ENCODE measurements at places on chromosomes 2 and 18. TPM values are rescaled to one million over a fixed set of nuclear protein-coding genes. Genes with fewer than 3 reads are reported as not detected.

DNA sequence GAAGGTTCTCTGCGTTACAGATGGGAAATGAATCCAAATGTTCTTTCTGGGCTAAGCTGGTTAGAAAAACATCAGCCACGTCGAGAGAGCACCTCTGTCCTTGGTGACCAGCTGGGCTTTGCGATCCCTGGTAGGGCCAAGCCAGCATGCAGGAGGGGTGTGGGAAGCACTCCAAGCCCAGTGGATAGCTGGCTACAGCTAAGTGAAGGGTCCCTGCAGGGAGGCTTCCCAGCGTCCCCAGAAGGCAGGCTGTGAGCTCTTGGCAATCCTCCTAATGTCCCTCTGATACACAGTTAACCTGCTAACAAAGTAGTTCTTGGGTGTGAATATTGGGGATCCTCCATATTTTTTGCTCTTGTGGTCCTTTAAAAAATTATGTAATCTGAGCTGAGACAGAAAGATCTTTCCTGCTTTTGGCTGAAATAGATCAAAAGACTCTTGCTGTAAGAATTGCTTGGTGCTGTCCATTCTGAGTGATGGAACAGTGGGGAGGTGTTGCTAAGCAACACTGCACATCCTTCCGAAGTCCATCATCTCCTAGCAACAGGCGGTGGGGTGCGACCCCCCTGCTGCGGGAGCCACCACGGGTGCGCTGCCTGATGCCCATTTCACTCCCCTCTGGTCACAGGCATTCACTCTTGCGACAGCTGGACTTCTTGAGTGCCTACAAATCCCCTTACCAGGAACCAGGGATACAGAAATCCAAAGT is 88.5 kb upstream of the UXS1 start:
- DNase-seq = no peak

DNA sequence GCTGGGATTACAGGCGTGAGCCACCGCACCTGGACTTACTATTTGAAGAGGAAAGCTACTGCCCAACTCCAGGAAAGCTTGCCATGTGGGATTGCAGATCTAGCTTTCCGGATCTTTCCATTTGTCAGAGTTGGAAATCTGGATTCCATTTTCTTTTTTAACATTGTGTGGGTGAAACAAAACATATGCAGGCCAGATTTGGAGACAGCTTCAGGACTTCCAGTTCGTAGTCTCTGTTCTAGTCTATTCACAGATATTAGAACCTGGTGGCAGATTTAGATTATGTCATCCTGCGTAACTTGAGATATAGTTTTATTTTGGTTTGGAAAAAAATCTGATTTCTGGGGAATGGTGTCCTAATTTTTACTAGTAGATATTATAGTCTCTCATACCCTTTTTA is 70.5 kb downstream of the ZNF236 start:
- no peak for DNase-seq

- no peak for DNase-seq
These were observed 227.1 kb upstream of the ID2 start for GRCh38 chr2:8454797-8455196.

DNA sequence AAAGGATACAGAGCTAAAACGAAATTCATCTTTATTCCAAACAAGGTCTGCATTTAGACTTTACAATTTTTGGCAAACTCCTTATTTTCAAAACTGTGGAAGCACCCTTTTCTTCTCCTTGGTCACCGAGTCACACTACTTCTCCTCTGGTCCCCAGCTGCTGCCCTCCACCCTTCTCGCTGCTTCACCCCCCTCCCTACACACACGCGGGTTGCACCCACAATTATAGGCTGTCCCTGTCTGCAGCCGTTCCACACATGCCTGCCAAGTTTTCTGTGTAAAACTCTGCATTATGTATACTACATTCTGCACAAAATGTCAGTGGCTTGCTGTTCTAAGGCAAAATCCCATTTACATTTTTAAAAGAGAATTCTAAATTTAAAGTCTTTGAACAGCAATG is 63.5 kb downstream of the PTPN2 start:
- DNase-seq = no peak

GRCh38 chr18:39751921-39752320 is 2186.3 kb upstream of the CELF4 start:
- DNase-seq = no peak

- no peak for DNase-seq
These were observed 97.9 kb upstream of the SOX11 start for GRCh38 chr2:5594249-5594695.

GRCh38 chr18:13222856-13223281 is 4.3 kb downstream of the LDLRAD4 start:
- DNase-seq = no peak

DNA sequence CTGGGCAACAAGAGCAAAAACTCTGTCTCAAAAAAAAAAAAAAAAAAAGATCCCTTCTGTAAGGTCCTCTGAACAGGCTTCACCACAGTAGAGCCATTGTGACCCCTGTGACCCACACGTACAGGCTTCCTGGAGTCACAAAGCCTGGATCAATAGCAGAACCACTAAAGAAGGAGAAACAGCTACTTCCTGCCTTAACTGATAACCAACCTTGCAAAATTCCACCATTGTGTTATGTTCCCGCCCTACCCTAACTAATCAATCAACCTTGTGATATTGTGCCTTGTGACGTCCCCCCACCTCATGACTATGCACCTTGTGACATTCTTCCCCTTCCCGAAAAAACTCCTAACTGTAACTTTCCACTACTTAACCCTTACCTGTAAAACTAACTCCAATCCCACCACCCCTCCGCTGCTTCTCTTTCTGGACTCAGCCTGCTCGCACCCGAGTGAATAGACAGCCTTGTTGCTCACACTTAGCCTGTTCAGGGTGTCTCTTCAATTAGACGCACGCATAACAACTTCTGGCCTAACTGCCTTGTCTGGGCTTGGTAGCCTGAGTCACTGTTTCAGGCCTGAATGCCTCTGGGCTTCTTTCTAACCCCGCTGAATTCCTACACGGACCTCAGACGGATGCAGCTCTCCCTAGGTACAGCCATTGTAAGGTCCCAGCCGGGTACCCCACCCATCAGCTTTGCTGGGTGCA is 13.9 kb downstream of the SCYGR8 start:
- DNase-seq = no peak

DNA sequence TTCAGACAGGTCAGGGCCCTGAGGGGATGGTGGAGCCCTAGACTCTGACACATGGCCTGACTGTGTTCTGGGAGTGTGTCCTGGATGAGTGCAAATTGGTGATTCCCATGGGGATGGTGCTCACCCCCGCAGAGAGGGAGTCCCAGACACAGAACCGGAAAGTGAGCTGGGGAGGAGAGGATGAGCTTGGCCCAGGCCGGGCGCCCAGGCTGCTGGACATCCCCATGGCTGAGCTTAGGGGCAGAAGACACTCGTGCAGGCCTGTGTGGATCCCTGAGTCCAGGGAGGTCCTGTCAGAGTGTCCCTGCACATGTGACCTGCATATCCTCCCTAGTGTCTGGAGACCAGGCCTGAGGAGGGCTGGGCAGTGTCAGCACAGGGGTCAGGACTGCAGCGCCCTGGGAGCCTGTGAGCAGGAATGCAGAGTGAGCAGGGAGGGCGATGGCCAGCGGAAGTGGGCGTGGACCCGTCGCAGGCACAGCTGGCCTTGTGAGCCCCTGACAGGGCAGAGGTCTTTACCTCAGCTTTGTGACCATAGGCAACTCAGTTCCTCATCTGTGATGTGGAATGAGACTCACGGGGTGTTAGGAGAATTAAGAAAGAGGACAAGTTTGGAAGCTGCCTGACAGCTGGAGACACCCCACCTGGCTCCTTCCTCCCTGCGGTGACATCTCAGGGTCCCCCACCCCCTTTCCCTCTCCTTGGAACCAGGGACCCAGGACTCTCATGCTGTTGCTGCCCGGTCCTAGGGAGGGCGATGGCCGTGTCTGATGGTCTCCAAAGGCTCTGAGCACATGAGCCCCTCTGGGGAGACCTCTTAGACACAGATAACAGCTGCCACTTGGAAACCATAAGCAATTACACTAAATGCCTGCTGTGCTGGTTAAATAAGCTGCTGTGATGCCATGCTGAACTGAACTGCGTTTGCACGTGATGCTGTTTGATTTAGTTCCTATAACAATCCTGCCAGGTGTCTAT is 62.6 kb upstream of the HS6ST1 start:
- no peak for DNase-seq

GRCh38 chr2:174112073-174112472 is 136.3 kb downstream of the OLA1 start:
- DNase-seq = no peak

- no peak for DNase-seq
These were observed 29.3 kb downstream of the OTOF start for GRCh38 chr2:26448651-26449050.

DNA sequence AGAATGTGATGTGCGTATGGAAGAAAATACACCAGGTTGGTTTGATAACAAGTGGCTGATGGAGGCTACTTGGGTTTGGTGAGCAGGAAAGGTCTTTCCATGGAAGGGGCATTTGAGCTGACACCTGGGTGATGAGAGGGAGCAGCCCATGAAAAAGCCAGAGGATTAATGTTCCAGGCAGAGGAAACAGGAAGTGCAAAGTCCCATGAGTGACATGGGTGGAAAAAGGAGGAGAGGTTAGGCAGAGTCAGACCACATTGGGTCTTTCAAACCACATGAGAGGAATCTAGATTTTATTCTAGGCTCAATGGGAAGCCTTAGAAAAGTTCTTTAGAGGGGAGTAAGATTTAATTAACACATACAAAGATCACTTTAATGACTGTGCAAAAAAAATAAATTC is 195.7 kb downstream of the LRATD1 start:
- DNase-seq = no peak

- peak; percentile 8 for DNase-seq
These were observed 12.0 kb upstream of the C2orf66 start for GRCh38 chr2:196821195-196821594.

DNA sequence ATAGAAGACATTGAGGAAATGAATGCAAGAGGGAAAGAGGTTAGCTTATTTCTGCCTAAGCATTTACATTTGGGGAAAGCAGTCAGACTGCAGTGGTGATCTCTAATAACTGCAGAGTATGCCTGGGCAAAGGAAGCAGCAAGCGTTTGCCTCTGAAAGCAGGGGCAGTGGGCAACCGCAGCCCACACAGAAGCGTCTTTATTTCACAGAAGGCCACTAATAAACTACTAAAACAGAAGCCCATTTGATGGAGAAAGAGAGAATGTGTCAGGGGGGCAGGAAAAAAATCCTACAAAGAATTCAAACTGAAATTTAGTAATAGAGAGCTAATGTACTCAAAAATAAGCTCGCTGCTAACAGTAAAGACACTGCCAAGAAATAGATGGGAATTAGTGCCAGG is 53.1 kb downstream of the LRRTM4 start:
- no peak for DNase-seq

- no peak for DNase-seq
These were observed 349.8 kb downstream of the RBM43 start for GRCh38 chr2:150911766-150912280.

- no peak for DNase-seq
These were observed 19.3 kb upstream of the OSR1 start for GRCh38 chr2:19377717-19378116.

- no peak for DNase-seq
These were observed 20.5 kb downstream of the IL18R1 start for GRCh38 chr2:102376052-102376591.

- DNase-seq = no peak
These were observed 1565.1 kb downstream of the LRP1B start for GRCh38 chr2:140565756-140566155.

DNA sequence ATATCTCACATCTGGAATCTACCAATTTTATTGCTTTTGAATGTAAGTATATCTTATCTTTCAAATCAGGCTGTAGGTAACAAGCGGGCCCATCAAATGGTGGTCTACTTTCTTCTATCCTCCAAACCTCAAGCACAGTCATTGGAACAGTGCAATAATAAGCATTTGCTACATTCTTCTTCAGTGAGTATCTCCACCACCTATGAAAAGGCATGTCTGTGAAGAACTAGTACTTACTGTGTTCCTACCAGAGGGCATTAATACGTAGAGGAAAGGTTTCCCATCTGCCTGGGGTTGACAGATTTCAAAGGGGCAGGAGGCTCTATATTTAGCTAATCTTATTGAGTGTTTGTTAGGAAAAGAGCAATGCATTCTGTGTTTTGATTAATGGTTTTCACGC is 411.1 kb downstream of the NCKAP5 start:
- no peak for DNase-seq

GRCh38 chr18:71028285-71028762 is 739.5 kb downstream of the SOCS6 start:
- DNase-seq = no peak

DNA sequence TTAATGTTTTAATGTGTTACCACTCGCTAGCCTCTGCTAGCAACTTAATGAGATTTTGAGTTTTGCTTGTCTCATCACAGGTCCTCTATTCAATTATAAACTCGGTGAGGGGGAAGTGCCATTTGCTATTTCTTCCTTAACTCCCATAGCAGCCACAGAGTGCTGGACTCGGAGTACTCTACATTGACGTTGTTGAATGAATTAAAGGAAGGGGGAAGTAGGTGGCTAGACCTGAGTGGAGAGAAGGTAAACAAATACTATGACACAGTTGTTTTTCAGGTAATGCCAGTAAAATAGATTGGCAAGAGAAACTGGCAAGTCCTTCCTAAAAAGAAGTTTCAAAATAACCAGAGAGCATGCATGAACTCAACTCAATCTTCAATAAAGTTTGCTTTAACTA is 339.3 kb downstream of the HRH4 start:
- DNase-seq = no peak

- DNase-seq = peak; percentile 94
These were observed 48.8 kb downstream of the MCFD2 start for GRCh38 chr2:46866770-46867246.

DNA sequence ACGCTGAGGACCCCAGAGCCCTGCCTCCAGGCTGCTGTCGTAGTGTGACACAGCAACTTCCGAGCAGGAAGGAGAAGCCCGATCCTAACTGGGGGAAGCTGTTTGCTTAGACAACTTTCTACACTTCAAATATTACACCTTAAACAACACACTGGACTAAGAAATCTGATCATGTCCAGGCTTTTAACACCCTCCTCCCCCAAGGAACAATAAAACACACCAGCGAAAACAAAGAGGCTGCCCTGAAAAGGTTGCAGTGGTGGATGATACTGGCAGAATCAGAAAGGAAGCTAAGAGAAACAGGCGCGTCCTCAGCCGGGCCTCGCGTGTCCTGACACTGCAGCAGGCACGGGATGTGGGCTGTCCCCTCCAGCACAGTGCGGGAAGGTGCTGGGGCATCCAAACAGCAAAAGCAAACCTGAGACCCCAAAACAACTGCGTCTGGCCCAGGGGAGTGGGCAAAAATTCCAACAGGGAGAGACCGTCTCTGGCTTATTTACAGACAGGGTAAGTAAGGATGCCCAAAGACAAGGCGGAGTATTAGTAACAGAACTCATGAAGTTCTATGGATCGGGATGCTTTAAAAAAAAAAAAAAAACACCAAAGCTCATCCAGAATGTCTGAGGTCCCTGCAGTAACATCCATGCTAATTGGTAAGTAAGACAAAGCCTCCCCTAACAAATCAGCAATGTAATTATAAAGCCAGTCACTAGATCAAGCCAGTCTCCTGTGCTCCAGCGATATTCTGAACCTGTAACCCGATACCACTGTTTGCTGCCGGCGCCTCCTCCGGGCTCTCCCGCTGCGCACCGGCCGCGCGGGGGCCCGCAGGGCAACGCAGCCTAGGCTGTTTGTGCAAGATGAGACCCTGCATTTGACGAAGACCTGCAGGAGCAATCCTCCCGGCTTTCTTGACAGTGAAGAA is 9.0 kb downstream of the SERTAD2 start:
- DNase-seq = peak; percentile 86

SCYGR6 gene
- total RNA-seq = not detected

GPR155 gene
- 0.93 TPM for total RNA-seq

CFAP65 gene
- not detected for total RNA-seq

MAL gene
- 4.8 TPM for total RNA-seq

UGT1A5 gene
- total RNA-seq = not detected

SNTG2 gene
- 0.17 TPM for total RNA-seq

CHMP1B gene
- total RNA-seq = 71.8 TPM

AGXT gene
- total RNA-seq = not detected

Measured in dermis blood vessel endothelial cell (primary cell).